ENCODE measurements at places on chromosomes 11 and 22.

DNA sequence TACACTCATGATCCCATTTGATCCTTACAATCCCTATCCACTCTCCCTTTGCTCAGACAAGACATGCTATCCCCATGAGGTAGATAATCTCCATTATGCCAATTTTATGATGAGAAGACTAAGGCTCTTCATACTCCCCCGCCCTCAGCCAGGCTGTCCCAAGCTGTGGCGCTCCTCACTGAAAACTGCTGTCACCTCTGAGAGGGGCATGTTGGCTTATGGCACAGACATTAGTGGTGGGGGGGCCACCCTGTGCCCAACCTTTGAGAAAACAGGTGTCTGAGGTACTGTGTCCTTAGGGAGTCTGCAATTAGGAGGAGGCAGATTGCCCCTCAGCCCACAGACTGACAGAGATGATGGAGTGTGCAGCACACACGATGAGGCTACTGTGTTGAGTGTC lies 2.4 kb downstream of the DDTL start:
- DNase-seq = peak; percentile 18

DNA sequence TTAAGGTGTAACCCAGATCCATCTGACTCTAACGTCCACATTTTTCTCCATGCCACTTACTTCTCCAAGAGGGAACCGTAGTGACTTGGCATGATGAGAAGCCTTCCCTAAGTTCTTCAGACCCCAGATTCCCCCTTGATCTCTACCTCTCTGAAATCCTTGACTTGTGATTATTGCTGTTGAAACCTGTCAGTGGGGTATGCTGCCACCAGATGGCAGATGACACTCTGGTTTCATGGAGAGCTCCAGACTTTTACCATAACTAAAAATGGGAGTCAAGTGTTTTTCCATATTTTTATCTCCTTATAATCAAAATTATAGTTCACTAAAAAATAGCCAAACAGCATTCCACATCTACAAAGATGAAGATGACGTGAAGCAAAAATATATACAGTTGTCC lies 504.2 kb downstream of the SOX6 start:
- DNase-seq = no peak

DNA sequence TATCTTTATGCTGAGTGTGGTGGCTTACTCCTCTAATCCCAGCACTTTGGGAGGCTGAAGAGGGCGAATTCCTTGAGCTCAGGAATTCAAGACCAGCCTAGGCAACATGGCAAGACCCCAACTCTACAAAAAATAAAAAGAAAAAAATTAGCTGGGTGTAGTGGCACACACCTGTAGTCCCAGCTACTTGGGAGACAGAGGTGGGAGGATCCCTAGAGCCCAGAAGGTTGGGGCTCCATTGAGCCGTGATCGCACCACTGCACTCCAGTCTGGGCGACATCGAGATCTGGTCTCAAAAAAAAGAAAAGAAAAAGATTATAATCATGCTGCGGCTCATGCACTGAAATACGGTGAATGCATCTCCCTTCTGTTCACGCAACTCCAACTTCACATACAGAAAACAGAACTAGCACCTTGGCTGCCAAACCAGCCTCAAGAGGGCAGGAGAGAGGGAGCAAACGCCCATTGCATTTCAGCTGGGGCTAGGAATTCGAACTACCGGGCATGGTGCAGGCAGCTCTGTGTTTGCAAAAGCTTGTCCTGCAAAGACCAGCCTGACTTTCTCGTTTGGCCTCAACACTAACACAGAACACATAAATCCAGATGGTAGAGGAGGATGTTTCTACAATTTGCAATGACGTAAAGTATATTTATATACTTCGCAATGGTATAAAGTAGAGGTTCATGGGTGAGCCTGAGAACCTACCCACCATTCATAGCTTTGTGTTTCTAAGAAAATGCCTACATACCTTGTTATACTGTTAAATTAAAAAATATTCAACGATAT lies 6.3 kb upstream of the SYNGR1 start:
- DNase-seq = peak; percentile 95

- DNase-seq = peak; percentile 41
Observed at GRCh38 chr11:27124514-27125264, 84.1 kb downstream of the BBOX1 start.

DNA sequence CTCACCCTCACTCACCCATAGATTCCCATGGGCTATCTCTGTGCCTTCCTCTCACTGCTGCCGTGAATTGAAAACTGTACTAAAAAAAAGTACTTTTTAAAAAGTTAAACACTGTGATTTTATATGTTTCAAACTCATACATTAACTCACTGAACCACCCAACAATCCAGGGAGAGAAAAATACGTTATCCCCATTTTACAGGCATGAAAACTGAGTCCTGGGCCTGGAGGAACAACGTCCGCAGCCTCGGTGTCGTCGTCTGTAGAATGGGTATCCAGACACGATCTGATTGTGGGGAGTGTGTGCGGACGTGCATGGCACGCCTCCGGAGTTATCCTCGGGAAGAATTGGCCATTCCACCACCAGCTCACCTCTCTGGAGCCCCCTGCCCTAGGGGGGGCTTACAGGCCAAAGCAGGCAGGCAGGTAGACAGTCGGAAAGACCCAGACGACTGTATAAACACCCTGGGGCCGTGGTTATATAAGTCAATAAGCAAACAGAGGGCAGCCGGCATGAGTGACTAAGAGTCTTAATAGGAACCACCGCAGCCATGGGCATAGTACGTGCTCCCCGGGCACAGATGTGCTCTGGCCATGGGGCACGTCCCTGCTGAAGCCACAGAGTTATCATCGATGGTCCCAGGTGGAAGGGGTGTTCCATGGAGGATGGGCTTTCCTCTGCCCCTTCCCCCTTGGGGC lies 7.1 kb upstream of the PDGFB start:
- DNase-seq = no peak

DNA sequence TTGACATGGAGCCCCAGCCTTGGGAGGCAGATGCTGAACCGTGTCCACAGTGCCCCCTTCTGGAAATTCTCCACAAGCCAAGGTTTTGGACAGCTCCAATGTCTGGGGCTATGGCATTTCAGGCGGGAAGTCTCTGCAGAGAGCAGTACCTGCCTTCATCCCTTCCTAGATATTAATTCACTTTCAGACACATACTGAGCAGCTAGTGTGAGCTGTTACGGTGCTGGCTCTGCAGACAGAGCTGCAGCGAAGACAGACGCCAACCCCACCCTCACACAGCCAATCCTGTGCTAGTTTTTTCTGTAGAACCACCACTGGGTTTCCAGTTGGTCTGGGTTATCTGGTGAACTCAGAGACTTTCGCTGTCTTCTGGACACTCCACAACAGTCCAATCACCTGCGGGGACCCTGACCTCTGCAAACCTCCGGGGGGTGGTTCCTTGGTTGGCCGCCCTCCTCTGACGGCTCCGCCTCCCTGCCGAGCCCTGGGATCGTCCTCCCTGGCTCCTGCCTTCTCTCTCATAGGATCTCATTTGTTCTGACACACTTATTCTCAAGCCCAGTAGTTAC lies 9.1 kb downstream of the LMF2 start:
- peak; percentile 93 for DNase-seq

DNA sequence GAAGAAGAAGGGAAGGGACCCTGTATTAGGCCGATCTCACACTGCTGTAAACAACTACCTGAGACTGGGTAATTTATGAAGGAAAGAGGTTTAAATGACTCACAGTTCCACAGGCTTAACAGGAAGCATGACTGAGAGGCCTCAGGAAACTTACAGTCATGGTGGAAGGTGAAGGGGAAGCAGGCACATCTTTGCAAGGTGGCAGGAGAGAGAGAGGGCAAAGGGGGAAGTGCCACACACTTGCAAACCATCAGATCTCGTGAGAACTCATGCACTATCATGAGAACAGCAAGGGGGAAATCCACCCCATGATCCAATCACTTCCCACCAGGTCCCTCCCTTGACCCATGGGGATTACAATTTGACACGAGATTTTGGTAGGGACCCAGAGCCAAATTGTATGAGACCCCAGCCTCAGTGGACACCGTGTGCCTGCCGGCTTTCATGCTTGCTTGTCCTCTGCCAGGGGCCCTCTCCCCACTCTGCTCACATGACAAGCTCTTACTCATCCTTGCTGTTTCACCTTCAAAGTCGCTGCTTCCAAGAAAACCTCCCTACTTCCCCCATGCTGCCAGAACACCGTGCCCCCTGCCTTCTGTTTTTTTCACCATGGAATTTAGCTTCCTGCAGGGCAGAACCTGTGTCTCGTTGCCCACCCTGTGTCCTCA lies 23.3 kb upstream of the PPFIA1 start:
- DNase-seq = peak; percentile 74

GRCh38 chr11:117412653-117413275 lies 85.1 kb downstream of the CEP164 start:
- DNase-seq = peak; percentile 44

DNA sequence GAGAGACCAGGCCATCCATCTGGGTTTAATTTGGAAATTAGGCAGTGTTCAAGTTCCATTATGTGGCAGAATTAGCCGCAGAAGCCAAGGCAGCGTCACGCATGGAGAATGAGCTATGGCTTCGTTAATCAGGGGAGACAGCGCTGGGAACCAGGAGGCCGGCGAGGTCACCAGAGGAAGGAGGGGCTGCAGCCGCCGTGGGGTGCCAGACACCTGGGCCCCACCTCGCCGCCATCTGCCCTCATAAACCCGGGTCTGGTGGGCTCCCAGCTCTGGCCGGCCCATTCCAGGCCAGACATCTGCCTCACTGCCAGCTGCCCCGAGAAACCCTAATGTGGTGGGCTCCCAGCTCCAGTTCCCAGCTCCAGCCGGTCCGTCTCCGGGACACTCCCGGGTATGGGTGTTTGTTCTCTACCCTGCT lies 676.9 kb downstream of the BRD1 start:
- DNase-seq = no peak

DNA sequence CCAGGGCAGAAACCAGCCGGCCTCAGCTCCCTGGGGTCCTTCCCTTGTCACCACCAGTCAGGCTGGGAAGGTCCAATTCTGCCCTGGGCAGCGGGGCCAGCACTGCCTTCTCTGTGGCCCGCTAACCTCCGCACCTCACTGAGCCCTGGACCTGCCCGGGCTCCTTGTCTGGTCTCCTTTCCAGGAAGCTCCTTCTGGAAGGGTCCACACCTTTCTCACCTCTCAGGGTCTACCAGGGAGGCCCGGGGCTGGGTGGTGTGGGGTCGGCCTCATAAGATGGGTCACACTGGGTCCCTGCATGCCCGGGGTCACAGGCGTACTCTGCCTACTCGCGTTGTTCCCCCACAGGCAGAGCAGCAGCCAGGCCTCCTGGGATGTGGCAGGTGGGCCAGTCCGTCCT lies 69.0 kb downstream of the WNT7B start:
- no peak for DNase-seq

DNA sequence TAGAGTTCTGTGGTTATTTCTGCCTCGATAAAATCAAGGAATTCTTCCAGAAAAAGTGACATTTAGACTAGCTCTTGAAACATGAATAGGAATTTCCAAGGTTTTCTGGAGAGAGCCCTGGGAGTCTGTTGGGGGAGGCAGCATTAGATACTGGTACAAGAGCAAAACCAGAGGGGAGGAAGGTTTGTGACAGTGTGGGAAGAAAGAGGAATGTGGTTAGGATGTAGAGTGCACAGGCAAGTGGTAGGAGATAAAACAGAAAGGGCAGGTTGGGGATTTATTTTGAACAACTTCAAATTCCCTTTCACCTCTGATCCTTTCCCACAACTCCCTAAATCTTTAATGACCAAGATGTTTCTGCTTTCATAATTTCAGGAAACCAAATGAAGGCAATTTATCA lies 588.4 kb downstream of the METTL15 start:
- no peak for DNase-seq

GRCh38 chr11:38221295-38221694 lies 1623.3 kb upstream of the RAG2 start:
- no peak for DNase-seq

GRCh38 chr11:34960277-34960676 lies 43.9 kb downstream of the PDHX start:
- no peak for DNase-seq

DNA sequence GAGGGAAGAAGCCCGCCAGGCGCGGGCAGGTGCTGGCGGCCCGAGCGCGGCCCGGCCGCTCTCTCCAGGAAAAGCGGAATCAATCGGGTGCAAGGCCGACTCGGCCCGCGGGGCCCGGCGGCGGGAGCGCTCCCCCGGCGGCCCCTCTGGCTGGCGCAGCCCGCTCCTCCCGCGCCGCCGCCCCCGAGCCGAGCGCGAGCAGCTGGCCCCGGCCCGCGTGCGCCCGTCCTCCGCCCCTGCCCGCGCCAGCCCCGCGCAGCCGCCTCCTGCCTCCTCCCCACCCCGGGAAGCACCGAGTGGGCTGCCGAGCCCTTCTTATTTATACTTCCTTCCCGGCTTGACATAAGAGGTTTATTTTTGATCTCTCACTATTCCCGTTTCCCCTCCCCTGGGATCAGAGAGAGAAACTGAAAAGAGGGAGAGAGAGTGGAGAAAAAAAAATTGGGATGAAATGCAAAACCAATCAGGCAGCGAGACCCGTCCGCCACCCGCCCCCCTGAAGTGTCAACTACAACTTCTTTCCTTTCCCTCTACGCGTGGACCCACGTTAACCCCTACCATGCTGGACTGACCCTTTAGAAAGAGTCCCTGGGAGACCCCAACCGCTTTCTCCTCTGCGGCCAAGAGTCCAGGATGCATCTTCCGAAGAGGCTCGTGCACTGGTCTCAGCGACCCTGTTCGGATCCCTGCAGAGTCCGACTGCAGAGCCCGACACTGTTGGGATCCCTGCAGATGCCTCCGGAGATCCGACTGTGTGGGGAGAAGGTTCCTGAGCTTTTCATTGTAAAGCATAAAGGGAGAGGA lies at the start of gene ADAMTS8:
TSS of gene ADAMTS8 (minus strand) at position 294 of the 804 bp plus-strand sequence. CDS start 323 bp downstream, outside the sequence.
- peak; percentile 89 for DNase-seq

DNA sequence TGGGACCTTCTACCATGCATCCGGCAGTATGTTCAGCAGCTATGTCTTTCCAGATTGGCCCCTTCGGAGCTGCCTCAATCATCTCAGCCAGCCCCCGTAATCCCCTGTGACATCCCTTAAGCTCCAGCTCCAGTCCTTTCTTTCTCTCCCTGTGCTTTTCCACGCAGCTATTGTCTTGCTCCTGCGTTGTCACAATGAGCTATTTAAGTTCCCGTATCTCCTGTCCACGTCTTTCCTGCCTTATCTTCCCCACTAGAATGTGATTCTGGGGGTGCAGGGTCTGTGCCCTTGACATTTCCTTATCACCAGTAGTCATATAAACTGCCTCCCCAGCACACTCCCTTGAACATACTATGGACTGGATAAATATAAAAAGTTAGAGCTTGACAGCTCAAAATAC lies 5.1 kb upstream of the ETS1 start:
- no peak for DNase-seq

- DNase-seq = no peak
Observed at GRCh38 chr11:73383249-73384124, 7.3 kb downstream of the RELT start.

- no peak for DNase-seq
Observed at GRCh38 chr22:19011075-19011474, 75.0 kb upstream of the PRODH start.

GRCh38 chr22:37309211-37310074 lies 27.1 kb downstream of the CYTH4 start:
- peak; percentile 43 for DNase-seq

DNA sequence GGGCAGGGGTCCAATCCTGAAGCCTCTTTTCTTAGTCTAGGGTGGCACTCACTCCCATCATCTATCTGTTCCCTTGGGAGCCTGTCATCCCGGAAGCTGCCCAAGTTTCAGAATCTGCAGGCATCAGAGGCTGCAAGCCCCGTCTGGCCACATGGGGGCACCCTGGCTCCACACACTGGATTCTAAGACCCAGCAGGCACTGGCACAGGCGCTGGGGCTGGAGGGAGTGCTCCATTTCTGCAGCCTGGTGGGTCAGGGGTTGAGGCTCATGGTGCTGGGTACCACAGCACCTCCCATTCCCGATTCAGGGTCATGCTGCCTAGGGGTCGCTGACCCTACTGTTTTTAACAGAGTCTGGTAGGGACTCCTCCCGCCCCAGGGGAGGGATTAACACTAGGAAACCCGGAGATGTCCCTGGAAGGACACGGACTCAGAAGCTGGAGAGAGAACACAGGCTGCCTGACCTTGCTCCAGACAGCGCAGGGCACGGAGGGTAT lies 243.9 kb upstream of the SYN3 start:
- peak; percentile 87 for DNase-seq
